ENCODE measurements at places on chromosomes 1 and 21.

GRCh38 chr1:205270271-205270670, 42.5 kb downstream of the TMCC2 start:
- no peak for DNase-seq

DNA sequence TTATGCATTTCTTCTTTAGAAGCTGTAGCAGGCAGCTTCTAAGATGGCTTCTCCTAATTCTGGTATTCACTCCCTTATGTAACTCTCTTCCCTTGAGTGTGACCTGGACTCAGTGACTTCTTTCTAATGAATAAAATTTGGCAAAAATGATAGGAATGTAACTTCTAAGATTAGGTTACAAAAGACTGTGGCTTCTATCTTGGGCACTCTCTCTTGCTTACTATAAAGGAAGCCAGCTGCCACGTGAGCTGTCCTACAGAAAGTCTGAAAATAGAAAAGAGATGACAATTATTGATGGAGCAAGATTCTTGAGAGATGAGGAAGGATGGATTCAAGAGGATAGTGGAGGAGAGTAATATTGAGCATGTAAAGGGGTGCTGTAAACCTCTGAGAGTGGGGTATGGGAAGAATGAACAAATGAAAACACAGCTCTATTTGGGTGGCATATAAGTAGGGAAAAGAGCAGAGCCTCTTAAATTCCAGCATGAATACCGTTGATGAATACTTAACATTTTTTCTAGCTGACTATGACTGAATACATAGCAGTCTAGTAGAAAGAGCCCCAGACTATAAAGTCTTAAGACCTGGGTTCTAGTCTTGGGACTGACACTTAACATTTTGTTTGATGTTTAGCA, 5.5 kb downstream of the TSEN15 start:
- no peak for DNase-seq

- no peak for DNase-seq
Measured at GRCh38 chr1:177753655-177754054, 216.2 kb downstream of the SEC16B start.

DNA sequence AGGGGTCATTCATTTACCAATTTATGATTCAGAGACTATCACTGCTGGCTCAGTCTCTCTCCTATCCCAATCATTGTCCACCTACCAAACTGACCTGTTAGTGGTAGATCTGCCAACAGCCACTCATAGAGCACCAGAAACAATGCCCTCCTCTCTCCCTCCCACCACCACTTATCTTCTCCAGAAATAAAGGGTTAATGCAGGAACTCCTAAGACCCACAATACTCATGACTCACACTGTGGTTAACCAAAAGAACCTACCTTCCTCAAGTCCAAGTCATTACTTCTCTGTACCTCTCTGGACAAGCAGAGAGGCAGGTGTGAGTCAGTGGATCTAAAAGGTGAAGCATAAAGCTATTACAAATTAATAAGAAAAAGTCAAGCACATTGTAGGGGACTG, 40.9 kb upstream of the CAMK1G start:
- no peak for DNase-seq

DNA sequence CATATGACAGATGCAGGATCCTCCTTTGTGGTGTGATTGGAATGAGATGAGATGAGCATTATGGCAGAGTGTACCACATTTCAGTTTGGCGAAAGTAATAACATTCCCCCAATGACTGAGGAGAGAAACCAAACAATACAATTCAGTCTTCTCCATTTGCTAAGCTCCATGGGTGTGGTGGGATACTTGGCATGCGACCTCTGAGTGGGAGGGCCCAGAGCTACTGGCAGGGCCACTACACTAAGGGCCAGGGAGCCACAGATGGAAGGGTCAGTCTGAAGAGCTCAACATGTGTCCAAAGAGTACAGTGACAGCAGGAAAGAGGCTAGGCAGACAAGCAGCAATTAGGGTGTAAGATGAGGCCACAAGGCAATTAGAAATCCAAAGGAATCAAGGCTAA, 23.8 kb upstream of the PAXBP1 start:
- no peak for DNase-seq

GRCh38 chr1:79105500-79105899, 99.0 kb upstream of the ADGRL4 start:
- no peak for DNase-seq

DNA sequence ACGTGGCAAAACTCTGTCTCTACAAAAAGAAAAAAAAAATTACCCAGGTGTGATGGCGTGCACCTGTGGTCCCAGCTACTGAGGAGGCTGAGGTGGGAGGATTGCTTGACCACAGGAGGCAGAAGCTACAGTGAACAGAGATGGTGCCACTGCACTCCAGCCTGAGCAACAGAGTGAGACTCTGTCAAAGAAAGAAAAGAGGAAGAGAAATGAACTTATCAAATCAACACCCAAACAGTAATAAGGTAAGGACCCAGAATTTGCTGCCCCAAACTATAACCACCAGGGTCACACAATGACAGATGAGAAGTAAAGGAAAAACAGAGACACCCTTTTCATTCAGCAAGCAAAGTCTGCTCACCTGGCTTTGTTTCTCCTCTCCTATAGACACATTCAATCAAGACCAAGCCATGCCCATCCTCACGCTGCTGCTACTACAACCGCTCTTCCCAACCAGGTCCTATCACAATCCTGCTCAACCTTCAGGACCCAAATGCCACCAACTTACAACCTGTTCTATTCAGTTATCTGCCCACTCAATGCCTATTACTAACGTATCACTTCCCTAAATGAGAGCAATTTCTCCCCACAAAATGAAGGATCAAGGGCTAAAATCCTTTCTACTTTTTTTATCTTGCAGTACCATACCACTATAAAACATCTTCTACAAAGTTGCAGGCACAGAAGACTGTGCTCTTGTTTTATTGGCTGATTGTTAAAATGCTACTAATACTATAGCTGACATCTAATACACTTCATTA, 183.5 kb downstream of the RERE start:
- DNase-seq = no peak

DNA sequence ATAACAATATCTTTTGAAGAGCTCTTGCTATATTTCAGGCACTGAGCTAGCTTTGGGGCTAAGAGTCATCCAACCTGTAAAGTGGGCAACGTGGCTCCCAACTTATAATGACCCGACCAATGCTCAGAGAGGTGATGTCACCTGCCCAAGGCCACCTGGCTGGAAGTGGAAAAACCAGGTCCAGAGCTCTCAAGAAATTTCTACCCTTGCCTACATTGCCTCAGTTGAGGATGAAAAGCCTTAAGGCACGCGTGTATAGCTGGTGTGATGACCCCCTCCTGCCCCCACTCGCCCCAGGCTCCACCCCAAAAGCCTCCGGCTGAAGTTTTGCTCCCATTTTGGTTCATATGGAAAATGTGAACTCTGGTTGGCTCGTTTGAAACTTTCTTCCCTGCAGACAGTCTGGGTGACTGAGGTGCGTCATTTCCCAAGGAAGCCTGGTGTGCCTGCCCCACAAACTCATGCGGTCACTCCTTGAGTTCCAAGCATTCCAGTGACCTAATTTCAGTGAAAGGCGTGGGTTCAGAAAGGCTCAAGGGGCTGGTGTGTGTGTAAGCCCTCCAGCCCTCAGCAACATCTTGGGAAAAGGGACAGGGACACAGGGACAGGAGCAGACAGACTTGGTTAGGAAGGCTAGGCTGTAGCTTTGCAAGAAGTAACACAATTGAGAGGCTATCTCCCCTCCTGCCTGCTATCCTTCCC, 20.5 kb downstream of the HTR1D start:
- DNase-seq = no peak

- DNase-seq = no peak
Measured at GRCh38 chr1:218349348-218350034, 4.4 kb downstream of the TGFB2 start.

DNA sequence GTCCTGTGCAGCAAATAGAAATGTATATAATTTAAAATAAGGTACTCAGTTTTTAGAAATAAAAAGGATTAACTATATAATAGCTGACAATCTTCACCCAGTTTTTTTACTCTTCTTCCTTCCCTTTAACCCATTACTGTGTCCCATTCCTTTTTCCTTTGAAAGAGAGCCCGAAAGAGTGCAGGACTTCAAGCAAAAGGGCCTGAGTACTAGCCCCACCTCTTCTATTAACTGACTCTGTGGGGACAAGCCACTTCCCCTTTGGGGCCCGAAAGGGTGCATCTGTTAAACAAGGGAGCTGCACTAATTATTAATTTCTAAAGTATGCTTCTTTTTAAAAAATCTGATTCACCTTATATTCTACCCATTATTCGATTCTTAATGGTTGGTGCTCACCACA, 3.3 kb downstream of the USP24 start:
- no peak for DNase-seq

DNA sequence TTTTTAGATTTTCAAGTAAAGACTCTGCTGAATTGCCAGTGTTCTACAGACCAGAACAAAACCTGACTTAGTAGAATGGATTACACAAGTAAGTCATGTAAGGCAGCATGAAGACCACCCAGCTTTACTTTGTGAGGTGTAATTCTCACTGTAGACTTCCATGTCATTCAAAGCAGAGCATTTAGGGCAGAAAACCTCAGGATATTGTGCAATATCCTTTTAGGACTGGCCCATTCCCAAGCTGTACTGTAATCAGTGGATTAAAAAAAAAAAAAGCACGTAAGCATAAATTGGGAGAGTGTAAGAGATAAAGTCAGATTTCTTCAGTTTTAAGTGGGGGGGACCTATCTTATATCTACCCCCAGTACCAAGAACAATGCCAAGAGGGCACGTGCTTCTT, 380.5 kb upstream of the PRMT6 start:
- no peak for DNase-seq

DNA sequence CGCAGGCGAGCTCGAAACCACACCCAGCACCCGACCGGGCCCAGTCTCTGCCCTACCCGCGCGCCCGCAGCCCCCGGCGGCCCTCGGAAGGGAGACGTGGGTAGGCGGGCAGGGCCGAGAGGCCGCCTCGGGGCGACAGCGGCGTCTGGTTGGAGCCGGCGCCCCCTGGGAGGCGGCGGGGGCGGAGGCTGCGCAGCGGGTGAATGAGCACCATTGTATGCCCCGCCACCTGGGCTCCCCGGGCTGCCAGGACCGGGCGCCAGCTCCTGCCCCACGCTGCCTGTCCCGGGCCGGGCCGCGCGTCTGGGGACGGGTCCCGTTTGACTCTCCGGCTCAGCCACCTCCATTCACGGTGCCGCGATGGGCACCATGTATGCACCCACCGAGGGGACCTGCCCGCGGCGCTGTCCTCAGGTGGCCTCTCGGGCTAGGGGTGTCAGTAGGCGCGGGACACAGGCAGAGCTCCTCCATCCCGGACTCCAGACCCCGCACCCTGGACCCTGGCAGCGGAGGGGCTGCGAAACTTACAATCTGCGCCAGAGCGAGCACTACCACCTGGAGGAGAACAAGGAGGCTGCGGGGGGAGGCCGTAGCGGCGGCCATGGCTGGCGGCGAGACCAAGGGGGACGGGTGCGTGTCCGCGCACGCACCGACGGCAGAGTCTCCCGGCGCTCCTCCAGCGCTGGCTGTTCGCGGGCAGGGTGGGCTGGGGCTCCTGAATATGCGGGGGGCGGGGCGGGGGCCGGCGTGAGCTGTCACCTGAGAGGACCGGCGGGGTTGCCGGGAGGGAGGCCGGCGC, at the start of gene COL9A2:
TSS of gene COL9A2 (minus strand) at position 692 of the 799 bp plus-strand sequence. CDS start at position 603, 89 bp downstream.
- DNase-seq = peak; percentile 43

DNA sequence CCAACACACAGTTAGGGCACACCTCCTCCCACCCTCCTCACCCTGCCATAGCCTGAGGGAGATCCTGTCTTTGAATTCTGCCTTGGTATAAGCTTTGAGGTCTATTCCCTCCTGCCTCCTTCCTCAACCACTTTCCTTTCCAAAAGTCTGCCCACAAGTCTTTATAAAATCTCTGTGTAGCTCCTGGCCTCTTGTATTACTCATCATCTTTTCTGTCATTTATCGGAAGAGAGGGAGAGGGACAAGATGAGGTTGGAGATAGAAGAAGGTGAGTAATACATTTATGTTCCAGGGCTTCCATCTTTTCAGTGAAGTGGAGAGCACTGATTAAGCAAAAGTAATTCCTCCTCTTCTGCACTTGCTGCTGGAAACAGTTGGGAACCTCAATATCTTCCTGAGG, 30.5 kb upstream of the EFCAB14 start:
- no peak for DNase-seq

GRCh38 chr1:201489643-201490261, 17.2 kb downstream of the CSRP1 start:
- DNase-seq = no peak

GRCh38 chr1:82597649-82598048, 796.9 kb downstream of the ADGRL2 start:
- no peak for DNase-seq

- DNase-seq = no peak
Measured at GRCh38 chr1:177368255-177368654, 197.5 kb downstream of the BRINP2 start.

DNA sequence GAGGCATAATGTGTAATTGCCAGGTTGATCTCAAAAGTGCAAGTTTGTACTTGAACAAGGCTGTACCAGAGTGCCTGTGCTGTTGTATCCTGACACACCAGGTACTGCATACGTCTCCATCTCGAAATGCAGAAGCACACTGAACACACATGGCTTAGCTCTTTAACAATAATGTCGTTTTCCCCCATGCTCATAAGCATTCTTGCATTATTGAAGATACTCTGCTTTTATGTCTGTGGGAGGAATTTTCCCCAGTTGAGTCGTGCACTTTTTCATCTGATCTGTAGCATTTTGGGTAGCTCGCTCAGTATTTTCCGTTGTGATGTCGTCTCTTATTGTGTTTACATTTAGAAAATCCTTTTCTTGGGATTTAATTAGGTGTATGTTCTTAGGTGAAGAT, 98.7 kb downstream of the PCBP3 start:
- no peak for DNase-seq

- DNase-seq = no peak
Measured at GRCh38 chr1:151164732-151165280, 896 bp downstream of the LYSMD1 start.

DNA sequence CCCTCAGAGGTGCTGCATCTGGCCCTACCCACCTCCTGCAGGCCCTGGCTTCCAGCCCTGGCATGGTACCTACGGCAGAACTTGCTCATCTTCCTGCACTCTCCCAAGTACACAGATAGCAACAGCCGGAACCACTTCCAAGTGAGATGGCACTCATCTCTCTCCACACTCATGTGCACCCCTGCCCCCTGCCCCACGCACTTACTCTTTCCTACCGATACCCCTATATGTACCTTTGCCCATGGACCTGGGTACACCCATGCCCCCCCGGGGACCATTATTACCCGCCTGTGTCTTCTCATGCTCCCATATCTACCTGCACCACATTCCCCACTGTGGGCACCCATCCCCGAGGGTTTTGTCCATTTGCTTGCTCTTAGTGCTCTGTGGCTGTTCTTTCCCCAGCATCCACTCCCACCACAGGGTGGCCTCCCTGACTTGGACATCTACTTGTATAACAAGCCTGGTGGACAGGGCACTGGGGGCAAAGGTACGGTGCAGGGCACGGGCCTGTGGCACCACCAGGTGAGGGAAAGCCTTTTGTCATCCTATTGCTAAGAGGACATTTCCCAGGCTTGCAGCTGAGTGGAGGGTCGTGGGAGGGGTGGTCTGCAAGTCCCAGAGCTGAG, 14.7 kb downstream of the HYI start:
- no peak for DNase-seq

DNA sequence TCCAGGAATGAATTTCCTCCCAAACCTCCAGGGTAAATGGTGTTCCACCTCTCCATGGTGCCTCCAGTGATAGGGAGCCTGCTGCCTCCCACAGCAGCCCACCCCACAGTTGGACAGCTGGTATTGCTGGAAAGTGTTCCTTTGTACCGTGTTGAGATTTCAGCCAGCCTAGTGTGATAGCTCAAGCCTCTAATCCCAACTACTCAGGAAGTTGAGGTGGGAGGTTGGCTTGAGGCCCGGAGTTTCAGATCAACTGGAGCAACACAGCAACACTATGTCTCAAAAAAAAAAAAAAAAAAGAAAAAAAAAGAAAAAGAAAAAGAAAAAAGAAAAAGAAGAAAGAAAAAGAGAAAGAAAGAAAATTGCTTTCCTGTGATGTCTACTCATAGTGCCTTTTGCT, 96.1 kb downstream of the CHD1L start:
- DNase-seq = no peak

Data from stimulated activated CD4-positive, alpha-beta T cell treated with anti-CD3 and anti-CD28 coated beads, Interleukin-1b, Interleukin-23, amount 100 ng/mL, for 48 hours (primary cell).